Activated T-helper 9 cell treated with anti-CD3 and anti-CD28 coated beads, Interleukin-2, amount 50 U/mL, for 16 hours (primary cell): ENCODE measurements at places on chromosomes 12 and 14.

DNA sequence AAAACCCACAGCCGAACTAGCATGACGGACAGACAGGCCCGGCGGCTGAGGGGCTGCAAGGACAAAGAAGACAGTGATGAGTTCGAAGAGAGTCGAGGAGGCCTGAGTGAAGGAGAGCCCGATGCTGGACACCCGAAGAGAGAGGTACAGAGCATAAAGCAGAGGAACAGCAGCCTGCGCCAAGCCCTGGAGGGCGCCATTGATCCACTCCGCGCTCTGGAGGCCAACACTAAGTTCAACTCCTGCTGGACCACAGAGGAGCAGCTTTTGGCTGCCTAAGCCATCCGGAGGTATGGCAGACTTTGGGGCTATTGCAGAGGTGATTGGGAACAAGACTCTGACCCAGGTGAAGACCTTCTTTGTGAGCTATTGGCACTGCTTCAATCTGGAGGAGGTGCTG is 7.8 kb upstream of the PLXNC1 start:
- DNase-seq: peak; percentile 30

DNA sequence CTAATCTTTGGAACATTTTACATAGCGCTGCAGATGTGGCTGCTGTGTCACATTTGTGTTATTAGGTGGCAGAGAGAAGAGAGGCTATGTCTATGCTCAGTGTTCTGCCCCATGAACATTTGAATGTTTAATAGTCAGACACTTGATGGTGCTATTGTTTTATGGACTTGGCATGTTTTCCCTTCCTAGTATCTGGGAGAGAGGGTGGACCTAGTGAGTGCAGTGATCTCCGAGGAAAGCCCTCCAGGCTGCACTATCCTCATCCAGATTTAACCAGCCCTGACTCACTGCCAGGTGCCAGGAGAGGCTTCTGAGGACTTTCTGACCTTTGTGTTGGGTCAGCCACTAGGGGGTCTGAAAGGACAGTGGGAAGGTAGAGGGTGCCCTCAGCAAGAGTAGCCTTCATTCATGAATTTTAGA is 24.3 kb downstream of the ZFC3H1 start:
- DNase-seq: no peak

- DNase-seq: no peak
Measured at GRCh38 chr14:80845856-80846255, 95.7 kb downstream of the CEP128 start.

DNA sequence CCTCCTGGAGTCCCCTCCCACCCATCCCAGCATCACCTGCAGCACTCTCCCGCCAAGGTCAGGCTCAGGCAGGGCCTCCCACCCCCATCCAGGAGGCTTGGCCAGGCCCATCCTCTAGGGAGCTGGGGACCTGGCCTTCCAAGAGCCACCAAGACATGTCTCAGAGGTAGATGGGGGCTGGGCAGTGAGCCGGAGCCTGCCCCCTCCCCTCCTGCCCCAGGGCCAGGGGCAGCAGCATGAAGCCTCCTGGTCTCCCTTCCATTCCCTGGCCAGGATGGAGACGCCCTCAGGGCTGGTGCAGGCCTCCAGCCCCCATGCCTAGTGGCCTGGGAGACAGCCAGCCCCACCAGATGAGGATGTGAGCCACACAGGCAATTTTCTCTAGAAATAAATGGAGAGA is 69.3 kb upstream of the C14orf180 start:
- no peak for DNase-seq

GRCh38 chr14:76293923-76294322 is 82.0 kb upstream of the ESRRB start:
- no peak for DNase-seq

- DNase-seq: no peak
Measured at GRCh38 chr12:108683906-108684556, 47.3 kb downstream of the CORO1C start.

DNA sequence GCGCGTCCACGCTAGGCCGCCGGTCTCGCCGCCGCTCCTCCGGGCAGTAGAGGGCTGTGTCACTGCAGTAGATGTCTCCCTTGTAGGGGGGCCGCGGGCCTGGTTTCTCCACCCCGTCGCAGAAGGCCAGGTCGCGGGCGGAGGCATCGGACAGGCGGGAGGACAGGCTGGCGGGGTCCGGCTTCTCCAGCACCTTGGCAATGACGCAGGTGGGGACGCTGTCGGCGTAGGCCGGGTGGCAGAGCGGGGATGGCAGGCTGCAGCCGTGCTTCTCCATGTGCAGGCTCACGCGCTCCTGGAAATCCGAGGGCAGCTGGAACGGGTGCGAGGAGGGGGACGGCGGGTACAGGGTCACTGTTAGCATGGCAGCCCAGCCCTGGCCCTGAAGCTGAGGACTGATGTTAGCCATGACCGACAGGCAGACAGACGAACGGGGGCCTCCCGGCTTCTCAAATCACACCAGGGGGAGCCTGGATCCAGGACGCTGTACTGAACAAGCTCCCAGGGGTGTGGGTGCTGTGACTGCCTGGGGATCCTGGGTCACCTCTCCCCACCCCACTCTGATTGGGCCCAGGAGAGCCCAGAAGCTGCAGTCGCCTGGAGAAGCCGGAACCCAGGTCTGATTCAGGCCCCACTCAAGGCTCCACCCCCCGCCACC is 48.1 kb downstream of the BEGAIN start:
- no peak for DNase-seq

GRCh38 chr14:22884076-22884737 is 1.2 kb downstream of the REM2 start:
- no peak for DNase-seq

DNA sequence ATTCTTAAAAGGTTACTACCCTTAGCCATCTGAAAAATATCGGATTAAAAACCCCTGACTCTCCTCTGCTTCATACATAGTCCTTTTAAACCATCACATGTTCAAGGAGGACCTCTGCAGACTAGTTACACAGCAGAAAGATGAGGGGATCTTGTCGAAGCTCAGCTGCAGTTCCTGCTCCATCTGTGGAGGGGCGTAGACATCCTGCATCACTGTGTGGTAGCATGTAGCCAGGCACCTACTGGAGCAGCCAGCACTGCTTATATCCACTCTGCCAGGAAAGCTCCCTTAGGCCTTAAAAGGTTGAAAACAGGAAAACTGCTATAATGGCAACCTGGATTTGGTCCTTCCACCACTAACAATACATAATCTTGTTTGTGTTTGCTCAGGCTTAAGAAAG is 57.6 kb upstream of the STRN3 start:
- no peak for DNase-seq

- no peak for DNase-seq
Measured at GRCh38 chr12:123040106-123040505, 59.6 kb downstream of the ARL6IP4 start.

GRCh38 chr14:33720284-33720787 is 230.5 kb downstream of the EGLN3 start:
- DNase-seq: no peak

DNA sequence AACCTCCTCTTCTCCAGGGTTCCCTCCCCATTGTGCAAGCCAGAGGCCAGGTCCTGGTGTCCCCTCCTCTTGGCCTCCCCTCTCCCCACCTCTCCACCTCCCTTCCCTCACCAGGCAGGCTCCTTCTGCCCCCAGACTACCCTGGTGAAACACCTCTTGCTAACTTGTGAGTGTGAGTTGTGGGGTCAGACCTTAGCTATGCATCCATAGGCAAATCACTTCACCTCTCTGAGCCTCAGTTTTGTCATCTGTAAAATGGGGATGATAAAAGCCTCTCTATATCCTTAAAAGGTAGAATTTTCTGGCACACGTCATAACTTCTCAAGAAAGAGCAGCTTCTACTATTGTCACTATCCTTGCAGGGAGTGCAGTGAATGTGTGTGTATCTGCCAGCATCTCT is 7.9 kb upstream of the DIO3 start:
- no peak for DNase-seq

GRCh38 chr14:102690509-102691286 is 86.6 kb upstream of the TRAF3 start:
- DNase-seq: no peak

DNA sequence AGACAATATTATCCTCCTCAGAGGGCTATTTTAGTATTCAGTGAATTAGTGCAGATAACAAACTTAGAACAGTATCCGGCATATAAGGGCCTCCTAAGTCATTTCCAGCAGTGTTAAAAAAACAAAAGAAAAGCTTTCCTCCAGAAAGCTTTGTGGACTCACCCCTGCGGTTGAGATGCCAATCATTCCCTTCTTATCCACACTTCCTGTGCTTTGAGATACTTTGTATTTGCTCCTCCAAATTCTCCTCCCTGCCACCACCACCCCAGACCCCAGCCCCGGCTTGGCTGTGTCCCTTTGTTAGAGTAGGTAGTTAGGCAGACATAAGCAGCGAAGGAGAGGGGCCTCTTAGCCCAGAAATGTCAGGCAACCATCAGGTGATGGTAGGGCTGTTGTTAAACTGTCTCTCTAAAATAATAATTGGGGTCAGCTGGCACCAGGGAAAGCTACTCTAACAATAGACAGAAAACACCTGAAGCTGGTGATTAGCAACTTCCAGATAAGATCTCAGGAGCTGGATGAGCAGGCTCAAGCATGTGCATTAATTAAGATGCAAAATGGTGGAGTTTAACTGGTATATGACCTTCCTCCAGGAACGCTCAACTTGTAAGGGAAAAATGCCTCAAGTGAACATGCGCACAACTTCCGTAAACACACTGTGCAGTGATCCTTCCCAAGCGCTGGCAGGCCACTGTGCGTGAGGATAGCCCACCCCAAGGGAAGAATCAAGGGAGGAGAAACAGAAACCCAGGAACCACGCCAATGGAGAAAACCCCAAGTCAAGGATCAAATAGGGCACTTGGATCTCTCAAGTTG is 152.1 kb upstream of the EEA1 start:
- DNase-seq: no peak

GRCh38 chr14:91906374-91906773 is 39.0 kb upstream of the TC2N start:
- no peak for DNase-seq

DNA sequence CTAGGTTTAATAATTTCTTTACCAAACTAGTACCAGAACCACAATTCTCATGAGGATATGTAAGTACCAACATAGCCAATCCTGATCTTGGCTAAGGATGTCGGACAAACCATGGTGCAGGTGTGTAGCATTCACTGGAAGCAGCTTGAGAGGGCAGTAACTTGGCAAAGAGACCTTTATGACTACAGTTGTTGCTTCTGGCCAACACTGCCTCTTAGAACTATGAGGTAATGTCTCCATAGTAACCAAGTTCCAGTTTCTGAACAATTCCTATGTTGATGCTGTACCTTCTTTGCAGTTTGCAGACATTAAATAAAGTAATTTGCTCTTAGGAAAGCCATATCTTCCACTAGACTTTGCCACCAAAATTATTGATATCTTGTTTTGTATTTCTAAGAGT is at the start of gene LMNTD1:
Gene LMNTD1, minus strand, starts transcription at position 186 of the 400 bp plus-strand sequence. CDS start 324 bp downstream, outside the sequence.
- no peak for DNase-seq

DNA sequence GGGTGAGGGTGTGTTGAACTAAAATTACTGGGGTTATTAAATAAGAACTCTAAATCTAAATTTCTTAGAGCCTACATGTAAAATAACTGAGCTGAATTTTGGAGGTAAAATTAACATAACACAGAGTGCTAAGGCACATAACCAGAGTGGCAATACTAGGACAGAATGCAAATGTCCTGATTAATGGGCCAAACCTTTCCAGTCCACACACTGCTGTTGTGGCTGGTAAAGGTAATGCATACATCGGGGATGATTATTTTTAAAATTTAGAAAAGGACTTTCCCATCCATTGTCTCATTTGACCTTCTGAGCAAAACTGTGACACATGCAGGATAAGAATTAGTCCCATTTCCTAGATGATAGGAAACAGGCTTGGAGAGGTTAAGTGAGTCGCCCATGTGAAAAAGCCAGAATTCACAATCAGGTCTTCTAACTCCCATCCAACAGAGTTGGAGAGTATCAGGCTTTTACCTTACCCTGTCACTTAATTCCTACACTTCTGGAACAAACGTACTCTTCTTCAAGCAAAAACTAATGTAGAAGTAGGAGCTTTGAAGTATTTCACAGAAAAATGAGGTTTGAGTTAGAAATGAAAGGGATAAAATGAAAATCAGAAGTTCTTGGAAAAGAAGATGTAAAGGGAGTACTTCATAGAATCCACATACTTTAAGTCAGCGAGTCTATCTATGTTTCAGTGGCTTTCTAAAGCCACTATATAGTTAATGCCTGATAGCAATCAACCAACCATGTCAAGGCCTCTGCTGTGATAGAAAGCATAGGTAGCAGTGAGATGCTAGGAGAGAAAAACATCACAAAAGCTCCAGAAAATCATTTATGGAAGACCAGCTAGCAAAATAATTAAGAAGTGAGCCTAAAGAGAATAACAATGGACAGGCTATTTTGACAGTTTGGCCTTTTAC is 334.9 kb upstream of the DIO2 start:
- no peak for DNase-seq
